ENCODE measurements at places on chromosomes 2 and 18.

DNA sequence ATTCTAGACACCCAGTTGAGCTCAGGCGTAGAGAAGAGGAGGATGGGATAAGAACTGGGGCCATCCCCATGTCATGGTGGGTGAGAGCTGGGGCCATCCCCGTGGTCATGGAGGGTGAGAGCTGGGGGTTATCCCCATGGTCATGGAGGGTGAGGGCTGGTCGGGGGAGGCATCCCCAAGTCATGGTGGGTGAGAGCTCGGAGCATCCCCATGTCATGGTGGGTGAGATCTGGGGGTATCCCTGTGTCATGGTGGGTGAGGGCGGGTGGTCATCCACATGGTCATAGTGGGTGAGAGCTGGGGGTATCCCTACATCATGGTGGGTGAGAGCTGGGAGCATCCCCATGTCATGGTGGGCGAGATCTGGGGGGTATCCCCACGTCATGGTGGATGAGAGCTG, 52.5 kb downstream of the IL1RL2 start:
- no peak for DNase-seq

DNA sequence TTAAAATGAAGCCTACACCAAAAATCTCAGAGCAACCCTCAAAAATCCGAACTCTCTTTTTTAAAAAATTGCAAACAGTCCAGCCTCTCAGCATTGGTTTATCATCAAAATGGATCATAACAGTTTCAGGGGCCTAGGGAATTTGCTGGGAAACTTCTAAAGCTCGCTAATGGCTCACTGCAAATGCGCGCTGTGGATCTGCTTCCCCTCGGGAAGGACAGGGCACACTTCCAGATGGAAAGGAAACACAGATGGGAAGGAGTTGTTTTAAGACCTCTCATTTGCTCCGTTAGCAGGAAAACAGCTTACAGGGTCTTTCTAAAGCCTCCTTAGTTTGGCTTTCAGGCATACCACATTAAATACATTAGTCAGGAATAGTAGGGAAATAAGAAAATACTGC, 27.2 kb downstream of the FECH start:
- no peak for DNase-seq

GRCh38 chr18:79534356-79534755, 138.6 kb downstream of the NFATC1 start:
- DNase-seq = no peak

- no peak for DNase-seq
Measured at GRCh38 chr18:13284330-13285027, 65.9 kb downstream of the LDLRAD4 start.

DNA sequence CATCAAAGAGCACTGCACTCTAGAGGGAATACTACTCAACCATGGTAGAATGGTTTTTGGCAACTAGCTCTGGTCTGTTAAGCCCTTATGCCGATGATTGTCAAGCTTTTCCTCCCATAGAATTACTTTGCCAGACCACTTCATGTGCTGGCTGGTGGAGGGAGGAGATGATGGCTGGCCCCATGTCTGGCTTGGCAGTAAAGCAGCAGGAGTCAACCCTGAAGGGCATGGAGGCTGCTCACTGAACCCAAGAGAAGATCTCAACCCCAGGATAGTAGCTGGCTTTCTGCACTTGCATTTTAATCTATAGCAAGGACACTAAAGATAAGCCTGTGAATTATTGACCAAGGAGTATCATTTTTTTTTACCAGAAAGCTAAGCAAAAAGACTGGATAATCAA, 309.9 kb downstream of the PIEZO2 start:
- DNase-seq = no peak

DNA sequence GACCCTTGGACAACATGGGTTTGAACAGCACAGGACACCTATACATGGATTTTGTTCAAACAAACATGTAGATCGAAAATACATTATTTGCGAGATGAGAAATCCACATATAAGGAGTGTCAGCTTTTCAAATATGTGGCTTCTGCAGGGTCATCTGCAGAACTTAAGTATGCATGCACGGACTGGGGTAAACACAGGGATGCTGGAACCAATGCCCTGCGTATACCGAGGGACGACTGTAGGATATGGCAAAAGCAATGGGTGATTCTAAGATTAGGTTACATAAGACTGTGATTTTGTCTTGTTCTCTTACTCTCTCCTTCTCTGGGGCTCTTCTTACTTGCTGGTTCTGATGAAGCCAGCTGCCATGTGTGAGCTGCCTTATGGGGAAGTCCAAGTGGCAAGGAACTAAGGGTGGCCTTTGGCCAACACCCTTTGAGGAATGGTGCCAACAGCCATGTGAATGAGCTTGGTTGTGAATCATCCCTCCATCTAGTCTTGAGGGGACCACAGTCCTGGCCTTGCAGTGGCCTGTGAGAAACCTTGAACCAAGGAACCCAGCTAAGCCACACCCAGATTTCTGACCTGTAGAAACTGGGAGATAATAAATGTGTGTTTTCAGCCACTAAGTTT, 66.5 kb downstream of the EVA1A start:
- DNase-seq = no peak

- DNase-seq = no peak
Measured at GRCh38 chr2:159613091-159613490, 3.3 kb downstream of the BAZ2B start.

DNA sequence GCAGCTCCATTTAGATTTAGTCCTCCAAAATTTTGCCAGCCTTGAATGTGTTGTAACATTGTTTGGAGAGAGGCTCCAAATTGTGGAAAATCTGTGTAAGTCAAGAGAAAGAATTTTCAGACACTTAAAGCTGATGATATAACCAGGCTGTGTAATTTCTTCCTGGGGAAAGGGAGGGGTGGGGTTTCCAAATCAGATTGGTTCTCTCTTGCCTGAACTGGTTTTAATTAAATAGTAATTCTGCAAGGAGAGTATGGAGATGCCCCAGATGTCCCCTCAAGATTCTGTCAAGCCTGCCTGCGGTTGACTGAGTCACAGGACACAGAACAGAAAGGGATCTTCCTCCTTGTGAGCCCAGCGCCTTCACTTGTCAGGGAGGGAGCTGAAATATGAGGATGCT, 54.5 kb downstream of the C18orf63 start:
- DNase-seq = no peak

GRCh38 chr2:25000503-25001324, 29.0 kb upstream of the DNAJC27 start:
- no peak for DNase-seq

GRCh38 chr2:62284980-62285379, 89.1 kb downstream of the B3GNT2 start:
- no peak for DNase-seq

GRCh38 chr18:24199372-24199962, 60.6 kb downstream of the CABYR start:
- no peak for DNase-seq

GRCh38 chr2:227106845-227107759, 56.9 kb downstream of the COL4A4 start:
- DNase-seq = peak; percentile 82

DNA sequence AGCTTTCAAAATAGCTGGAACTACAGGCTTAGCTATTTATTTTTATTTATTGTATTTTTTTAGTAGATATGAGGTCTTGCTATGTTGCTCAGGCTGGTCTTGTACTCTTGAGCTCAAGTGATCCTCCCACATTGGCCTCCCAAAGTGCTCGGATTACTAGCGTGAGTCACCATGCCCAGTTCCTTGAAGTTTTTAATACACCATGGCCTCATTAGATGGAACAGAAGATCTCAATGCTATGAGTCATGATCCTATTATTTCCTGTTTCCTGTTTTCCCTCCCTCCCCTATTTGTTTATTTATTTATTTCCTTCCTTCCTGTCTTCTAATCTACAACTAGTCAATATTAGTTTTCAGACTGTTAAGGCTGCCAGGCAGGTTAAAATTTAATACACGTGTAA, 309.0 kb downstream of the CMPK2 start:
- no peak for DNase-seq
